ENCODE measurements at places on chromosomes 5 and 9.

- DNase-seq = no peak
Measured at GRCh38 chr9:2227144-2227867, 212.2 kb downstream of the SMARCA2 start.

DNA sequence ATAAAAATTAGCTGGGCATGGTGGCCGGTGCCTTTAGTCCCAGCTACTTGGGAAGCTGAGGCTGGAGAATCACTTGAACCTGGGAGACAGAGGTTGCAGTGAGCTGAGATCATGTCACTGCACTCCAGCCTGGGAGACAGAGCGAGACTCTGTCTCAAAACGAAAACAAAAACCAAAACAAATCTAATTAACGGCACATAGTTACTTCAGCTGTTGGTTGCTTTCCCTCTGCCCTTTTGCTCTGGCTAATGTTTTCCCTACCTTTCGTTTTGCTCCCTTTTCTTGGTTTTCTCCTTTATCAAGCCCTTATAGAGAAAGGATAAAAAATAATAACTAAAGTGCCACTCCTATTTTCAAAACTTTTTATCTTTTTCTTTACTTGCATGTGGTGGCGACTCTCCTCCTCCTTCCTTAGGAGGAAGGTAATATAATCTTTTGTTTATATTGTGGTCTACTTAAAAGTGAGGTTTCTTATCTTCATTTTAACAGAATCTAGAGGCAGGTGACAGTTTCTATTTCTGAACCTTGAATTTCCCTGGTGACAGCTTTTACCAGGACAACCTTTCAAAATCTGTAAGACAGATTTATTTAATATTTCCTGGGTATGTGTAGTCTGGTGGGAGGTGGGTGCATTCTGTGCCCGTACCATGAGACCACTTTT is 125.4 kb downstream of the ARHGEF28 start:
- DNase-seq = no peak

DNA sequence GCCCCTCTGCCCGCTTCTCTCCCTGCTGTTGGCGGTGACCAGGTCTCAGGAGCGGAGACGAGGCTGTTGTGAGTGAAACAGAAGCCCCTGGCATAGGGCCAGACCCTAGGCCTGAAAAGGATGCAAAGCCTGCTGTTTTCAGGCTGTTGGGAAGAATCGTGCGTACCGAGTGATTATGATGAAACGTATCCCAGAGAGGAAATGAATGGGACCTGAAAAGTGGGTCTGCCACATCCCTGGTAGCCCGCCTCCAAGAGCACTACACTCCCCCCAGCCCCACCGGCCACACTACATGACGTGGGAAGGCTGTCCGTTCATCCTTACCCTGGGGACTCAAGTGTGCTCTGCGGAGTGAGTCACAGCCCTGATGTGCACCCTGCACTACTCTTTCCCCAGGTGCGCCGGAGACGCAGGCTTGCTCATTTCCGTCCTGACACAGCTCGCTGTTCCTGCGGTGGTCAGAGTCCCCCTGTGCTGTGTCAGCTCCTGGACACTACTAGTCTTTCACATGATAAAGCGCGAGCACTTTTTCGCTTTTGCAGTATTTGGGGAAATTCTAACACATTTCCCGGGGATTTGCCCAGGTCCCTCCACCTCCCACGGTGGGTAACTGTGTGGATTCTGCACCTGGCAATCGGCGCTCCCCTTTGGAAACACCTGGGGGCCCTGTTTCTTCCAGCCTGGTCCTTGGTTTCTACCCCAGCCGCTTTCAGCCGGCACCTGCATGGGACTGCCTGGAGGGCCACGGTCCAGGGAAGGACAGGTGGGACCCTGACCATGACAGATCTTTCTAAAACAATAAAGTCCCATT is 91.5 kb downstream of the ANKRD33B start:
- no peak for DNase-seq

- peak; percentile 90 for DNase-seq
Measured at GRCh38 chr9:128249908-128250838, 25.6 kb downstream of the GOLGA2 start.

GRCh38 chr5:3029396-3029795 is 277.9 kb upstream of the IRX2 start:
- DNase-seq = no peak

DNA sequence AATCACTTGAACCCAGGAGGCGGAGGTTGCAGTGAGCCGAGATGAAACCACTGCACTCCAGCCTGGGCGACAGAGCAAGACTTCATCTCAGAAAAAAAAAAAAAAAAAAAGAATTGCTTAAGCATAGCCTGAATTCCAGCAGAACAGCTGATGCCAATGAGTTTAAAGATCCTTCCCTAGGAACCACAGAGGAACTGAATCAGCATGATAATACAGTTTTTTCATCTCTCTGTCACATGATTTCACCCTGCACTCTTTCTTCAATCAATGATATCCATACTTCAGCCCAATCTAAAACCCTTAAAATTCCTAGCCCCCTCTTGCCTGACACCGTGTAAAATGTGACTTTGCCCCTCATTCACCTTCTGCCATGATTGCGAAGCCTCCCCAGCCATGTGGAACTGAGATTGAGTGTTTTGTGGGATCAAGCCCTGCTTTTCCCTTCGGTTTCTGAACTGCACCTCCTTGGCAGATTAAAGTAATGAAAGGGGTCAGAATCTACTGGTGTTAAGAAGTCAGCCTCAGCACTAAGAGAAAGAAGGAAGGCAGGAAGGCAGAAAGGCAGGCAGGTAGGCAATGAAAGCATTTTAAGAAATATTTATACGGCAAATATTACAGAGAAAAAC is 20.9 kb upstream of the DMXL1 start:
- peak; percentile 29 for DNase-seq

GRCh38 chr5:73151766-73152410 is 21.1 kb upstream of the TMEM174 start:
- DNase-seq = no peak

All from A549 (cell line).